ENCODE measurements at places on chromosomes 7 and 10. TPM values are rescaled to one million over a fixed set of nuclear protein-coding genes. Genes with fewer than 3 reads are reported as not detected.

TRIM50 gene
- not detected for total RNA-seq

CPA2 gene
- not detected for total RNA-seq

NACAD gene
- total RNA-seq: 4.9 TPM

SFMBT2 gene
- 22.0 TPM for total RNA-seq

HPSE2 gene
- total RNA-seq: not detected

TMEM229A gene
- total RNA-seq: 1.2 TPM

OR6B1 gene
- total RNA-seq: not detected

GAD2 gene
- total RNA-seq: 14.3 TPM

CRYGN gene
- under 0.01 TPM for total RNA-seq

SEC31B gene
- 3.7 TPM for total RNA-seq

CFAP46 gene
- 2.0 TPM for total RNA-seq

EPHA1 gene
- total RNA-seq: 0.41 TPM

NODAL gene
- total RNA-seq: 2.0 TPM

MYH16 gene
- not detected for total RNA-seq

MXI1 gene
- 60.3 TPM for total RNA-seq

LRMDA gene
- 4.5 TPM for total RNA-seq

EVX1 gene
- total RNA-seq: not detected

MYL10 gene
- not detected for total RNA-seq

TFPI2 gene
- 0.41 TPM for total RNA-seq

CHAT gene
- not detected for total RNA-seq

ZNF273 gene
- 40.8 TPM for total RNA-seq

BZW2 gene
- 101 TPM for total RNA-seq

PLPP4 gene
- total RNA-seq: 18.8 TPM

SH2B2 gene
- 10.2 TPM for total RNA-seq

PROSER2 gene
- total RNA-seq: 0.41 TPM

NDUFA5 gene
- 125 TPM for total RNA-seq

NPC1L1 gene
- not detected for total RNA-seq

KNDC1 gene
- total RNA-seq: 8.2 TPM

FRG2B gene
- not detected for total RNA-seq

MYOZ1 gene
- total RNA-seq: 0.41 TPM

RET gene
- total RNA-seq: 1.6 TPM

HELLS gene
- total RNA-seq: 14.7 TPM

PWWP2B gene
- total RNA-seq: 9.4 TPM

RNLS gene
- 1.2 TPM for total RNA-seq

MKX gene
- 1.6 TPM for total RNA-seq

NUDT13 gene
- total RNA-seq: 0.41 TPM

OR2A1 gene
- not detected for total RNA-seq

GPNMB gene
- total RNA-seq: 3.7 TPM

ARMC3 gene
- 3.3 TPM for total RNA-seq

SLC18A3 gene
- total RNA-seq: under 0.01 TPM

TMEM273 gene
- total RNA-seq: 2.4 TPM

SAMD9L gene
- 1.6 TPM for total RNA-seq

AMZ1 gene
- total RNA-seq: 1.6 TPM

TAC1 gene
- 21.2 TPM for total RNA-seq

OR2A5 gene
- total RNA-seq: not detected

ITGB8 gene
- 66.9 TPM for total RNA-seq

AKR1C3 gene
- total RNA-seq: 2.4 TPM

PNLIPRP3 gene
- not detected for total RNA-seq

GLI3 gene
- total RNA-seq: 2.4 TPM

HYAL4 gene
- total RNA-seq: not detected

TEX47 gene
- total RNA-seq: not detected

IKZF1 gene
- 1.2 TPM for total RNA-seq

GRID2IP gene
- 0.41 TPM for total RNA-seq

CAMK1D gene
- total RNA-seq: 19.2 TPM

ATG9B gene
- total RNA-seq: 2.4 TPM
